ENCODE measurements at places on chromosomes 7 and 10.

DNA sequence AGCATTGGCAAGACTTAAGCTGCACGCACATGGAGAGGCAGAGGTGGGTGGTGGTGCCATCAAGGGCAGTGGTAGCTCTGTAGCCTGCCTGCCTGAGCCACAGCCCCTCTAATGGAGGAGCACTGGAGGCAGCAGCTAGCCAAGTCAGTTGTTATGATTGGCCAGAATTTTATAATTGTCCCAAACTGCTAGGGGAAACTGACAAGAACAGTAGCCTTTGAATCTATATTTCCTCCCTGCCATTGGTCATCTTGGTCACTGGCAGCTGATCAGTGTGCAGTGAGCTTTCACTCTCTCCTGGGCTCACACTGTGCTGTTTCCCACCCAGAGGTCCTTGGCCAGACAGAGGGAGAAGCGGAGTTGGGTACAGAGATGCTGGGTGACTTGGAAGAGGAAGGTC lies 9.6 kb upstream of the ZNF783 start:
- no peak for DNase-seq

DNA sequence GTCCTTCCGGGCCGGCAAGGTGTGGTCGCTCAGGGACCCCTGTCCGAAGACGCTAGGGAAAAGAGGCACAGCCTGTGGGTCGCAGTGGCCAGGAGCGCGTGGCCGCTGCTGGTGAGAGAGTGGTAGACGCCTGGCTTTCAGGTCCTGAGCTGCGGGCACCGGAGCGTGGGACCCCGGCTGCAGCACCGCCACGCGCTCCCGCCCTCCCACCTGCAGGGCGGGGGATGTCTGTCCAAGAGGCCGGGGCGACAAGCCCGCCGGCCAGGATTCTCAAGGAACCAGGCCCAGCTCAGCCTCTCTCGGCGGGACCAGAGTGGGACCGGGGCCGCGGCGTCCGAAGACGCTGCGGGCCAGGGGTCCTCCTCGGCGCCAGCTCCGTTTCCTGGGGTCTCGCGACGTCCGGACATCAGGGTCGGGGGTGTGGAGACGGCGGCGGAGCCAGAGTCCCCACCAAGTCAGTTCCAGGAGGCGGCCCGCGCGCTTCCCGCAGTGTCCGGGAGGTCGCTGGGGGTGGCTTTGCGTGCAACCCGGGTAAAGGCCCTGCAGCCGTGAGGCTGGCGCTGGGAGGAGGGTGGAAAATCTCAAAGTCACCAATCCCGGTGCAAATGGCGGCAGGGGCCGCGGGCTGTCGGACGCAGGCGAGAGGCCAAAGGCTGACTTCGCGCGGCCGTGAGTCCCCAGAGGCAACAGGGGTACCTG lies 5.5 kb downstream of the ZNF503 start:
- no peak for DNase-seq

DNA sequence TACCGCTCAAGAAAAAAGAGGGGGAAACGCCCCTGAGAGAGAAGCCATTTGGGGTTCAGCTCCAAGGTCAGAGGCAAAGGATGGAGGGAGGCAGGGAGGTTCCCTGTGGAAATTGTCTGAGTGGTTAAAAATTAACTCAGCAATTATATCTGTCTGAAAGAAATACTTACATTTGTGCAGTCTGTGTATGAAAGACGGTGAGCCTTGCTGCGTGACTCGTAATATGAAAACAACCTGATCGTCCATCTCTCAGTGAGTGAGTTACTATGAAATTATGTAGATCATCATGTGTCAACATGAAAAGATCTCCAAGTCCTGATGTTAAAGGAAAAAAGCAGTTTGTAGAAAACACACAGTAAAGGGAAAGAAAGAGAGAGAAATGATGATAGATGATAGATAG lies 67.2 kb upstream of the FAM204A start:
- DNase-seq, result no peak

- DNase-seq, result no peak
These were observed 31.3 kb downstream of the COX15 start for GRCh38 chr10:99700649-99701048.

DNA sequence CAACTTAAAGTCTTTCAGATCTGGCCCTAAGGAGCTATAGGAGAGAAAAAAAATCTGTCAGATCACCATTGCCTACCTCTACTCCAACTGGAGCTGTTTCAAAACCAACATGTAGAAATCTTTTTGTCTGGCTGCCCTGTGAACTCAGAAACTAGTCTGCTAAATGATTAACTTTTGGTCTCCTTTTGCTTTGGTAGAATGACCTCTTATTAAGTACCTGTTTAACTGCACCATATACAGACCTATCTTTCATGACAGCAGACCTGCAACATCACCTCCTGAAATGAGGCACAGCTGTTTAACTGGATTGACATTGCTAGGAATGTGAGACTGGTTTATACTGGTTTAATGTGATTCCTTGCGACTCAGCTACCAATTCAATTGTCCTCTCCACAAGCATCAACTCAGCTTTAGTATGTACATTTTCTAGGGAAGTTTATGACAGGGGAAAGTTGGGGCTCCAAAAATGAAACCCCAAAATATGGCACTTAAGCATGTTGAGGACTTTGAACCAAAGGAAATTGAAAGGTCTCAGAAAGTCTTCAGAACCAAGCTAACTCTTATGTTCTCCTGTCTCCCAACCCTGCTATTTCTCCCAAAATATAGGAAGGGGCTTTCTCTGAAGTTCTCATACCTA lies 1.8 kb downstream of the CYP3A43 start:
- DNase-seq, result no peak

DNA sequence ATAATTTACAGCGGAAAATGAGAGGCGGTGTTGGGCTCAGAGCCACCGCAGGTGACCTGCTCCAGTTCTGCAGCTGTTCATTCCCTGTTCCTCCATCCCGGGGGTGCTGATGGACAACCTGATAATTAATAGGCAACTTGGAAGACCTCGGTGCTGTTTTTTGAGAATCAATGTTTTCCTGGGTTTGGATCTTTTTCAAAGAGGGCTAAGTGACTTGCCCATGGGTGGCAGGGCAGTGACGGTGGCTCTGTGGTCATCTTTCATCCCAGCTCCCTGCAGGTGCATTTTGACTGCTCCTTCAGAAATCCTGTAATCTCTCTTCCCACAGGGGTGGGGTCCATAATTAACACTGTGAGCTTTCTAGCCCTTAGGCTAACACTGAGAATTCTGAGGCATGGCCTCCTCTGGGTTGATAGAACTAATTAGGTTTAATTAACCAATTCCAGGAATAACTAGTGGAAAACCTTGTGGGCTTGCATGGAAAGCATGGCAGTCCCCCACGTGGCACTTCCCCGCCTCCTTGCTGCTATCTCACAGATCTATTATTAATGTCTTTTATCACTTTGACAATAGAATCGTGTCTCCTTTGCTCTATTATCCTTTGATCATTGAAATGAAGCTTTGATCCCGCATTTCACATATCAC lies 217.9 kb downstream of the GLRX3 start:
- no peak for DNase-seq

- DNase-seq, result no peak
These were observed 88.1 kb upstream of the NRP1 start for GRCh38 chr10:33422471-33423153.

GRCh38 chr7:84461093-84461492 lies 266.5 kb upstream of the SEMA3A start:
- no peak for DNase-seq

- no peak for DNase-seq
These were observed 206.9 kb downstream of the PTEN start for GRCh38 chr10:88070080-88070880.

DNA sequence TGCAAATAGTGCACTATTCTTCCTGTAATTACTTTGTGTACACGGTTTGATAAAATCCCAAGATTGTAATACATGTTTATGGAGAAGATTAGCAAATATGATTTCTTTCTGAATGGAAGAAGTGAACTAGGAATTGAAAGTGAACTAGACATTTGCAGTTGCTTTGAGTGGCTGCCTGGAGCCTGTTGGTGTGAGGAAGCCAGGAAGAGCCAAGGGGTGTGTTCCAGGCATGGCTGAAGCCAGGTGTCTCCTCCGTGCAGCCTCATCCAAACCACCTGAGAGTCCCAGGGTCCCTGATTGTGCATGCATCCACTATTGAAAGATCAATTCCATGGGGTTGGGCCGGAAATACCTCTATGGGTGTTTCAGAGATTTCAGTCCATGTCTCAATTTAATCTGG lies 253.1 kb upstream of the SHH start:
- DNase-seq, result no peak

- no peak for DNase-seq
These were observed 66.6 kb upstream of the SYPL1 start for GRCh38 chr7:106178593-106179134.

DNA sequence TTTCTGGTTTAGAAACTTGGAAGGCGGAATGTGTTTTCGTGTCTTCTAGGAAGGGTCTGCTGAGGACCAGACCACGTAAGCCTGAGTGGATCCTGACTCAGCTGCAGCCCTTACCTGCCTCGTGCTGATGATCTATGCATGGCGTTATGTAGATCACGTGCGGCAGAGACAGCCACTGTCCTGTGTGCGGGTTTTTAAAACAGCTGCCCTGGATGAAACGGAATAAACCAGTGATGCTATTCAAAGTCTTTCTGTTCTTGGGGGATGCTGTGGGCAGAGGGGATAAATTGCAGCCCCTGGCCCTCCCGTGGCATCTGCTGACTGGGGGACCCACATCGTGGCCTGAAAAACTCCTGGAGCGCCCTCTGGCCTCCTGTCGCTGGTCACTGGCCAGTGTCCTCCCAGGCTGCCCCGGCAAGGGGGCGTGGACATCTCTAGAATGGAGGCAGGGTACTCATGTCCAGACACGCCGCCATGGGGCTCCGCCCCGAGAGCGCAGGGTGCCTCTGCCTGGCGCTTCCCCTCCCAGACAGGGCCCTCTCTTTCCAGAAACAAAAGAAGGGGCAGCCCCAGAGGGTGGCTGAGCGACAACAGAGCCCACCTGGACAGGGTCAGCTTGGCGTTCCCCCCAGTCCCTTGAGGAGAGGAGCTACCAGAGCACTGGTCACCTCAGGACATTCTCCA lies 13.2 kb downstream of the ALKBH4 start:
- no peak for DNase-seq

DNA sequence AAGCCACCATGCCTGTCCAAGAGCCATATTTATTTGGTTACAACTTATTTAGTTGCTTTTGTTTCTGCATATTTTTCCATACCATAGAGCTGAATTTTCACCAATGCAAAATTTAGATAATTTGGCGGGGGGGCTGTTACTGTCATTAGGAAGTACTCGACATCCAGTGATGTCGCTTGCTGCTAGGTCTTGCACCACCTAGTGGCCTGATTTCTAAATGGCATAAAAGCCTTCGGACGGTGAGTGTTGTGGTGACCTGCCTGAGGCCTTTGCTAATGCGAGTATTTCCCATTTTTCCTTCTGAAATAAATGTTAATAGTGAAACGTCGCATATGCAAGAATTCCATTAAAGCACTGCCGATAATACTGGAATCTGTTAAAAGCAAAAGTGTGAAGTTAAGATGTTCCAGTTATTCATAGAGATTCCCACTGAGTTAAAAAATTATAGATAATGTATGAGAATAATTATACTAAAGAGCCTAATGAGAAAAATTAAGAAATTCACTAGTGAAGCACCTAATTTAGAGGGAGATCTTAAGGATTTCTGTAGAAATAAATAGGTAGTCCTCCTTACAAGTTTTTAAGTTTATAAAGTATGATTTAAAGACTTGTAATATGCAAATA lies 86.1 kb upstream of the DNAJB6 start:
- DNase-seq, result peak; percentile 12

DNA sequence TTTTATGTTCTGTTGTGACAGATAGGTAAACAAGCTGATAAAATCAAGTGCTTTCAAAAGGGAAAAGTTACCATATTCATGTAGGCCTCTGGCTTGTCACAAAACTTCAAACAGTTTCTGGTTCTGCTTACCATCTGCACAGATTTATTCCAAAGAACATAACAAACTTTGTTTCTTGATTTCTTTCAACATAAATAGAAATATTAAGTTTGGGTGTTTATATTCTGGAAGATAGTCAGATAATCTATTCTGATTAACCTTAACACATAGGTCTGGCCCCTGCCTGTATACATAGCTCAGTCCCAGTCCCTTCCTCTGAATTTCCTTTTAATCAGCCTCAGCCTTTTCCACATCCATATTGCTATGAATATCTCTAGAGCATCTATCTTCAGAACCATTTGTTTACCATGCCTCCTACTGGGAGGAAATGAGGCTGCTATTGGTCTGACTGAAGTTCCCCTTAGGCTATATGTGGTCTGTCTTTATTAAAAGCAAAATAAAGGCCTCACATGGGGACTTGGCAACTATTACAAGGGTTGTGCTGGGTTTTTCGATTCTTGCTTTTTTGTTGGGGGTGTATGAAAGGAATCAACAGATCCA lies 319.0 kb downstream of the HPSE2 start:
- no peak for DNase-seq

GRCh38 chr10:93462881-93463280 lies 19.3 kb downstream of the MYOF start:
- DNase-seq, result no peak

GRCh38 chr10:15236340-15236739 lies 67.8 kb upstream of the NMT2 start:
- no peak for DNase-seq

GRCh38 chr7:38512291-38512690 lies 118.9 kb downstream of the AMPH start:
- DNase-seq, result no peak

DNA sequence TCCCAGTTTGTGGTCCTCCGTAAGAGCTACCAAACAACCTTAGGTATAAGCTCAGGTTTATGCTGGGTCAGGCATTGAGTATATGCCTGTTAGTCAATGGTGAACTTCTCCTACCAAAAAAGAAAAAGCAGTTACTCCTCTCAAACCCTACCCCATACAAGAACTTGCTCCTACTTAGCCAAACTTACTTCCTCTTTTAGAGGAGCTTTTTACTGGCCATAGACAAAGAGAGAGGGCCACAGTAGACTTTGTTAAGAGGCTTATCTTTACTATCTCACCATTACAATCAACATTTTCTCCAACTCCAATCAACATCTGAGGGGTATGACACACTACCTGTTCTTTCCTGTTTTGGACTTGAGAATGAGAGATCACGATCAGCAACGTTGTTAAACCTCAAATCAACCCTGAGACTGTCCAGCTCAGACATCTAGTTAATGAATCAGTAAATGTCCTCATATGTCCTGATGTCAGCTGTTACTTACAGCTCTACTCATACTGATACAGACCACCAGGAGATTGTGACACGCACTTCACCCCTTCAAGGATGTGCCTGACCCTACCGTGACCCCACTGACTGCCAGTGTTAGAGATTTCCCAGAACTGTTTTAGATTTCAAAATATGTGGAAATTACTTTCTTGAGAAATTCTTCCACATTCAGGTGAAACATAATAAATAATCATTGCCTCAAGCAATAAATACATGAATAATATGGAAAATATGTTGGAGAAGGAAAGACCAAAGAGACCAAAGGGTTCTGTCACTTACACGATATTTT lies 18.4 kb upstream of the CCDC71L start:
- no peak for DNase-seq

DNA sequence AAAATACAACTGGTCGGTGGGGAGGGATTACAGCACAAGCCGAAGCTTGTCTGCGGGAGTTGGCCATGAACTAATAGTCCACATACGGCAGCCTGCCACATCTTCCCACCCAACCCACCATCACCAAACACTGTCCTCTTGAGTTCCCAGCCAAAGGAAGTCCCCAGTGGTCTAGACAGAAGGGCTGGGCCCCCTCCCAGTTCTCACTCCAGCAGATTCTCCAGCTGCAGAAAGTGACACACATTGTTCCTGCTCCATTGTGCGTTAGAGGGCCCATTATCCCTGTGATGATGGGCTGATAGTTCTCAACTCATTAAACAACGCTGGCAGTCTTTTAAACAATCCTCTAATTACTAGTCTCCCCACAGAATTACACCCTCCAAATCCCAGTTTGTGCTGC lies 148.0 kb downstream of the FGFR2 start:
- no peak for DNase-seq

- DNase-seq, result no peak
These were observed 8.7 kb downstream of the PDSS1 start for GRCh38 chr10:26706206-26706605.

- DNase-seq, result no peak
These were observed 5.6 kb downstream of the PROSER2 start for GRCh38 chr10:11828682-11829284.
